NCI-H1694 treated with DMSO at 0.1 percent for 48 hours (cell line): ENCODE measurements at places on chromosomes 1 and 21.

- DNase-seq = no peak
Measured at GRCh38 chr1:162387226-162388082, 5.9 kb downstream of the C1orf226 start.

DNA sequence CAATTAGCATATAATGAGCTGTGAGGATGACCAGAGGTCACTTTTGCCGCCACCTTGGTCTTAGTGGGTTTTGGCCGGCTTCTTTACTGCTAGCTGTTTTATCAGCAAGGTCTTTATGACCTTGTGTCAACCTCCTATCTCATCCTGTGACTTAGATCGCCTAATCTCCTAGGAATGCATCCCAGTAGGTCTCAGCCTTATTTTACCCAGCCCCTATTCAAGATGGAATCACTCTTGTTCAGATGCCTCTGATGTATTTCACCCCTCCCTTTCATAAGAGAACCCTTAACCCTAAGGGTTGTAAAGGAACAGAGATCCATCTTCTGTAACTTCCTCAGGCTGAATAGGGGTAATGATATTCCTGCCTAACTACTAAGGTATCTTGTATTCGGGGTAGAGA lies 58.9 kb upstream of the PALMD start:
- no peak for DNase-seq

DNA sequence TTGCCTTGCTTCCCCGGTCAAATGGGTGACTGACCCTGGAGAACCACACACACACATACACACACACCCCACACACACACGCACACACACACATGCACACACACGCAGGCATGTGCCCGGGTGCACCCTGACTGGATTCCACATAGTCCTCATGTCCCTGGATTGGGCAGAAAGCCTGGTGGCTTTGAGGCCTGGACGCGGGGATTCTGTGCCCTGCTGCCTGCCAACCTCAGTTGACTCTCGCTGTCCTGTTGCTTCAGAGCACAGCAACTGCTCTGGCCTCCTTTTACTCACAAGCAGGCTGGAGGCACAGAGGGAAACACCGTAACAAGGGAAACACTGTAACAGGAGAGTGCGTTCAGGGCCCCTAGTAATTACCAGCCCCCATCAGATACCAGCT lies 6.4 kb downstream of the RORC start:
- DNase-seq = no peak

- no peak for DNase-seq
Measured at GRCh38 chr1:32350785-32351398, 11.4 kb downstream of the FAM229A start.

DNA sequence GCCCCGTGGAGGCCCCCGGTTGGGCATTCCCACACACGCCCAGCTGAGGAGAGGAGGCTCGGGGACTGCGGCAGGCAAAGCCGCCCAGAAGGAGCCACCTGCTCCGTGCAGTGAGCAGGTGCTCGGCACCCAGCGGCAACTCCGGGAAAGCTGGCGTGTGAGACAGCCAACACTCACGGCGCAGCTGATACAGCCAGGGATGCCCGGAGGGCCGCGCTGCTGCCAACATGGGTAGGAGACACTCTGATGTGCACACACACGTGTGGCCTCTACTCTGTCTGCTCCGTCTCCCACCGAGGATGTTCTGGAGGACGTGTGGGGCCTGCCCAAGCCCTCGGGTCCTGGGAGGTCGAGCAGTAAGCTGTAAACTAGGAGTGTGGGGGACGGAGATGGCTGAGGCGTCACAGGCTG lies 12.9 kb downstream of the MORN1 start:
- DNase-seq = peak; percentile 6

DNA sequence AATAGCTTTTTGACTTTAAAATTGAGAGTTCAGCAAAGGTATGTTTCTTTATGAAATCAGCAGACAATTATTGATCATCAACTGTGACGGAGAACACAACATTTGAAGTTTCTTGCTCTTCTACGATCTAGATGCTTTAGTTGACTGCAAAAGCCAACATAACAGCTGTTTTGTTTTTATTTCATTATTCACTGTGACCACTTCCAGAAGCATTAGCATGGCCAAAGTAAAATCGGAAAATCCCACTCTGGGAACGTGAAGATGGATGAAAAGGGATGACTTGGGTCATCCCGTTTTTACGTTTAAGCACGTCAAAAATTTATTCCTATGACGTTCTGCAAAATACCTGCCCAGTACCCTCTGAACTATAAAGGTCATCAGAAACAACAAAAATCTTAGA lies 833.0 kb upstream of the ADAMTS5 start:
- DNase-seq = no peak

DNA sequence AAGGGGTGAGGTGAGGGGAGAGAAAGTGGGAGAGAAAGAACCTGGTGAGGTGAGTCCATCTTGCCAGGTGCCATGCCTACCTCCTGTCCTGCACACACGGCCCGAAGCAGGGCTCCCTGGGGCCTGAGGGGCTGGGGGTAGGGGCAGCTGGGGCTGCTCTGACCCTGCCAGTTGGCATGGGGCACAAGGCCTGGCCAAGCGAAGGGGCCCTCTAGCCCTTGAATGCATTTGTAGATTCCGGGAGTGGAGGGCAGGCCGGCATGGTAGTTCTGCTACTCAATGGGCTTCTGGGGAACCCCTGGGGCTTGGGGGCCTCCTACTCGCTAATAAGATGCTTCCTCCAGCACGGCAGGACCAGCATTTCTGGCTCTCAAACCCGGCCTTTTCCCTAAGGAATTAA lies 3.6 kb upstream of the PRDM16 start:
- DNase-seq = no peak

GRCh38 chr1:39940253-39940652 lies 14.7 kb upstream of the MFSD2A start:
- no peak for DNase-seq

DNA sequence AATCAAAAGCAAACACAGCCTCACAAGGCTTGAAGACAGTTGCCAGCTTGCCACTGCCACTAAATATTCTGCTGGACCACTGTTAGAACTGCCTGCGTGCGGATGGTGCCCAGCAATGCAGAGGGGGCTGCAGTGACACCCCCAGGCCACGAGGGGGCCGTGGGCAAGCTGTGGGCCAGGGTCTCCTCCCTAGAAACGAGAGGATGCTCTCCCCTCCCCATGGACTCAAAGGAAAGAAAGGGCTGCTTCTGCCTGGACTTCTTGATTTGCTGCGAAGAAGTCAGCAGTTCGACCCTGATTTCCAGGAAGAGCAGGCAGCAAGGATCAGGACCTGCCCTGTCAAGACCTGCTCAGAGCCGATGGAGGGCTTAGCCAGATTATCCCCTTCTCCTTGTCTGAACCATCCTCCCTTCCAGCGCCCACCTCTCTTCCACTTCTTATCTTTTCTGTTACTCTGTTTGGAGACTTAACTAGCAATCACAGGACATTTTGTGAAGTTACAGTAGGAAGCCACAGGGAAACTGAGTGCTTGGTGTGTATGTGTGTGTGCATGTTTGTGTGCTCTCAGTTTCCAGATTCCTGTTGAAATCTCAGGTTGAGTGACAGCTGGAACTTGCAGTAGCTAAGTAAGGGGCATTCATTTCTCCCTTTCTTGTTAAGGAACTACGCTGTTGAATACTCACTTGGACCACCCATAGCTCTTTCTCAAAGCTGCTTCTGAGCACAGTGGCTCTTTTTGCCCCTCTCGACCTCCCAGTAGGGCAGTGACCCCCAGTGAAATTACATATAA lies 2.7 kb downstream of the MAN1C1 start:
- DNase-seq = peak; percentile 56

DNA sequence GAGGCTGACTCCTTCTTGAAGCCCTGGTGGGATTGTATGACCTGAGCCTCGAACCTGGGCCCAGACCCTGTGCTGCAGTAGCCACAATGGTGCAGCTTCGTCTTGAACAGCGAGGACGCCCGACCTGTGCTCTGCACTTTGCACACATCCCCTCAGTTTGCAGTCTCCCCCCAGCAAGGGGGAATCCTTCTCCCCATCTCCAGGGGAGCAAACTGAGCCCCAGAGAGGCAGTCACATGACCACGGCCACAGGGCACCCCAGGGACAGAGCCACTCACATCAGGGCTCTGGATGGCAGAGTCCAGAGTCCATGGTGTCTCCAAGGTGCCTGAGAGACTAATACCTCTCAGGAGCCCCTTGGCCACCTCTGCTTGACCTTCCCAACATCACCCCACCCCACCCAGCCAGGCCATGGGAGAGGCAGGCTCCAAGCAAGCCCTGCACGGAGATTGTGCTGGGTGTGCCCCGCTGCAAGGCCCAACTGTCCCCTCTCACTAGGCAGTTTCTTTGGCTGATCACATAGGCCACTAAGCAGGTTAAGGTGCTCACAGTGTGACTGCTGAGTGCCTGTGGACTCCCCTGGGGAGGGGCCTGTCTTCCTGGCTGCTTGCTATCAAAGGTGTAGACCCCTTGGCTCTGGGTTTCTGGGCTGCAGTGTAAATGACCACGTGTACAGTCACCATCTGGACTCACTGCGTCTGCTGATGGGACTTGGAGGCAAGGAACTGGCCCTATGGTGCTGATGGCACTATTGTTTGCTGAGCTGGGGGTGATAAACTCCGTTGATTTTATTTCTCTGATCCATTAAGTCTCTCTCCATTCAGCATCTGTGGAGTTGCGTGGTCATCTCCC lies 398.1 kb downstream of the MATN1 start:
- DNase-seq = no peak

GRCh38 chr1:159996653-159997052 lies 35.1 kb downstream of the PIGM start:
- DNase-seq = no peak

DNA sequence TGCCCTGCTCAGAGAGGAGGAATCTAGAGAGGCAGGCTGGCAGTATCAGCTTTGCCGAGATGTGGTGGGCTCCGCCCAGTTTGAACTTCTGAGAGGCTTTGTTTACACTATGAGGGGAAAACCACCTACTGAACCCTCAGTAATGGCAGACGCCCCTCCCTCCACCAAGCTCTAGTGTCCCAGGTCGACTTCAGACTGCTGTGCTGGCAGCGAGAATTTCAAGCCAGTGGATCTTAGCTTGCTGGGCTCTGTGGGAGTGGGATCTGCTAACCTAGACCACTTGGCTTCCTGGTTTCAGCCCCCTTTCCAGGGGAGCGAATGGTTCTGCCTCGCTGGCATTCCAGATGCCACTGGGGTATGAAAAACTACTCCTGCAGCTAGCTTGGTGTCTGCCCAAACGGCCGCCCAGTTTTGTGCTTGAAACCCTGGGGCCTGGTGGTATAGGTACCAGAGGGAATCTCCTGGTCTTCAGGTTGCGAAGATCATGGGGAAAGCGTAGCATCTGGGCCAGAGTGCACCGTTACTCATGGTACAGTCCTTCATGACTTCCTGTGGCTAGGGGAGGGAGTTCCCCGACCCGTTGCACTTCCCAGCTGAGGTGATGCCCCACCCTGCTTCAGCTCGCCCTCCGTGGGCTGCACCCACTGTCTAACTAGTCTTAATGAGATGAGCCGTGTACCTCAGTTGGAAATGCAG lies 43.6 kb downstream of the C21orf91 start:
- no peak for DNase-seq

- no peak for DNase-seq
Measured at GRCh38 chr1:223308136-223308535, 55.8 kb downstream of the SUSD4 start.

DNA sequence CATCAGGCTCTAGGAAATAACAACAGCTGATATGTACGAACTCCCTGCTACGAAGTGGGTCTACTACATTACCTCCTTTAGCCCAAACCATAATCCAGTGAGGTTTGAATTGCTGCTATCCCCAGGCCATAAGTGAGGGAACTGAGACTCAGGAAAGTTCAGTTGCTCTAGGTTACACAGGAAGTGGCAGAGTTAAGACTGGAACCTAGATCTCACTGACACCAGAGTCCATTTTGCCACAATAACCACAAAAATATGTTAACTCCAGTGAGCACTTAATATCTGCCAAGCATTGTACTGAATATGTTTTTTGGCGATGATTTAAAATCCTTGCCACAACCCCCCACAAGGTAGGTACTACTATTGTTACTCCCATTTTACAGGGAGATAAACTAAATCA lies 8.9 kb upstream of the TADA1 start:
- no peak for DNase-seq

- DNase-seq = no peak
Measured at GRCh38 chr1:61149010-61149860, 66.9 kb downstream of the NFIA start.

DNA sequence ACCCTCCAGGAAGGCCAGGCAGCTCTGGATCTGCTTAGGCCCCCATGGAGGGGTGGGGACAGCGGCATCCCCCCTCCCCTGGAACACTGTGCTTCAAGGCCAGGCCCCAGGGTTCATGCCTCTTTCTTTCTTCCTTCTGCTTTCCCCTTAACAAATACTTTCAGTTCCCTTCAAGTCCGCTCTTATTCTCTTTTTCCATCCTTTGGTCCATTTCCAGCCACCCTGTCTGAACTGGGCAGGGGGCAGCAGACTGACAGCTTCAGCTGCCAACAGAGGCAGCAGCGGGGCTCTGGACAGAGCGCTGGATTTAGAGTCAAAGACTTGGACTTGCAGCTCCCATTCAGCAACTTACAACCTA lies 1.1 kb upstream of the CD244 start:
- DNase-seq = no peak

GRCh38 chr1:194829492-194829891 lies 1643.1 kb upstream of the B3GALT2 start:
- no peak for DNase-seq

- no peak for DNase-seq
Measured at GRCh38 chr1:12616709-12617373, 1.2 kb downstream of the DHRS3 start.

GRCh38 chr1:30879940-30880677 lies 28.4 kb downstream of the SDC3 start:
- no peak for DNase-seq

DNA sequence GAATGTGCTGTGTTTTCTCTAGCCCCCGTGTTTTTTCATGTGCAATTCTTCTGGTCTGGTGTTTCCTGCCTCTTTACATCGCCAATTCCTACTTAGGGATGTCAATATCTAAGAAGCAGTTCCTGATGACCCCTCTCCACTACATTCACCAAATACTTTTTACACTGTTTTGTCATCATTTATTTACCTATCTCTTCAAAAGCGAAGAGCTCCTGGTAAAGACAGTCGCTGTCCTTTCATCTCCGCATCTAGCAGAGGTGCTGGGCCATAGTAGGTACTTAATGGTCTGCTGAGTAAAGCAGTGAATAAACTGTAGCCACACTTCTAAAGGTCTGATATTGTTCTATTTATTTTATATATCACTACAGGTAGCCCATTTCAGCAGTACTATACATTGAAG lies 43.0 kb downstream of the LYST start:
- DNase-seq = no peak

DNA sequence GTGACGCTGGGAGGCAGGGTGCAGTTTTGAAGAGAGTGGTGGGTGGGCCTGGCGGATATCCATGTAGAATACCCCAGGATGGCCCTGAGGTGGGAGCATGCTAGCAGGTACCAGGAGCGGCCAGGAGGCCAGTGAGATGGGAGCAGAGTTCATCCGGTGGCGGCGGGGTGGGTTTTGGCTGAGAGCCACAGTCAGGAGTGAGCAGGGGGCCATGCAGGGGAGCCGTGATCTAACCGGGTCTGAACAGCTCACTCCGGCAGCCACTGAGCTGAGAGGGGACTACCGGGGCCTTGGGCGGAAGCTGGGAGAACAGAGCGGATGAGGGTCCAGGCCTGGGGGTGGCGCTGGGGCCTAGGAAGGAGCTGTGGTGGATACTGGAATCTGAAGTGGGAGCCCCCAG lies 47.6 kb upstream of the LRP8 start:
- peak; percentile 29 for DNase-seq
